ENCODE measurements at places on chromosomes 7 and 10.

GRCh38 chr10:1142596-1142995 is 86.4 kb downstream of the WDR37 start:
- DNase-seq = no peak

GRCh38 chr10:13337827-13338196 is 10.3 kb downstream of the SEPHS1 start:
- no peak for DNase-seq

DNA sequence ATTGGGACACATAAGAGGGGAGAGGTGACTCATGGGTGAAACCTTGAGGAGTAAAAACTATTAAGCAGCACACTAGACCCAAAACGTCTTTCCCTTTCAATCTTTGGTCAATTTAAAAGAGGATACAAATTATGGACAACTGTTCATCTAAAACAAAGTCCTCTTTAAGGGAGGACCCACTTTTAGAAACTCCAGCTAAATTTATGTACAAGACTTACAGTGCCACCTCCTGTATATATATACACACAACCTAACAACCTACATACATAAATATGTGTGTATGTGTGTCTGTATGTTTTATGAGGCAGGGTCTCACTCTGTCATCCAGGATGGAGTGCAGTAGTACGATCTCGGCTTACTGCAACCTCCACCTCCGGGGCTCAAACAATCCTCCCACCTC is 18.1 kb upstream of the ZC3HAV1 start:
- DNase-seq = no peak

- DNase-seq = no peak
These were observed 1.7 kb downstream of the KLF6 start for GRCh38 chr10:3783316-3783681.

DNA sequence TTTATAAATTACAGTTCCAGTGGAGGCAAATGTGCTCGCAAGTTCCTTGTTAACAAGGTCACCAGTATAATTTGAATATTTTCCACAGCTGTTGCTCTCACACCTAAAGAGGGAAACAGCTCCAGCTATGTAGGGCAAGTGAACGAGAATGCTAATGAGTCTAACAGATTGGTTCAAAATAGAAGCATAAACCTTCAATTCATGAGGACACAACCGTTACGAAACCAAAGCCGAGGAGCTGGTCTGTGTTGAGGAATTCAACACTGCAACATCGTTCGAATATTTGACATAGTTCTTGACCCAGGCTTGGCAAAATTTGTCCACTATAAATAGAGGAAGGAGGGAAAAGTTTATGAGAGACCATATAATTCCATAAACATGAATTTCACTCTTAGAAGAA is 161.3 kb downstream of the KLF6 start:
- DNase-seq = no peak

DNA sequence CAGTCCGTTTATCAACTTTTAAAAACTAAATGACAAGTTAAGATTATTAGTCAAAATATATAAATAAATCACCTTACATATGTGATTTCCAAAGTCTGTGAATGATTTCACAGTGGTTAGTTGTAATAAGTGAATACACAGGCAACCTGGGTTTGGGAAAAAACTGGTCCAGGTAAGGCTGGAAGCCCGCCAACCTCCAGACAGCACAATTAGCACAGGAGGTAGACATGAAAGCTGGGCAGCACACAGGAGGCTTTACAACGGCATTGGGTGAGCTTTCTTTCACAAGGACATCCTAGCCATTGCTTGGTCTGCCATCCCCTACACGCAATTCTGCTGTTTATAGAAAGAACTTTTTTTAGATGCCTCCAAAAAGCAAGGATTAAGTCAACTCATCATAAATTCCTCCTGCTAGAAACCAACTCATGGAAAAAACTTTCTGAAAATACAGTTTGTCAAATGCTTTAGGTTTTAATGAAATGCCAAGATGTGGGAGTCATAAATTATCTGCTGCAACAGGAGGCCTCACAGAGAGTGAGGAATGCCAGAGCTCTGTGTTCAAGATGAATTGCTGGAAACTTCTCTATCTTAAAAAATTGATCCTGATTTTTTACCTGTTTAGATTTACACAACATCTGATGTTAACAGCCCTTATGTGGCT is 346.8 kb upstream of the NFE2L3 start:
- no peak for DNase-seq

GRCh38 chr10:59708816-59709394 is 745 bp downstream of the SLC16A9 start:
- DNase-seq = no peak

- DNase-seq = no peak
These were observed 10.2 kb downstream of the PYROXD2 start for GRCh38 chr10:98404571-98405359.

DNA sequence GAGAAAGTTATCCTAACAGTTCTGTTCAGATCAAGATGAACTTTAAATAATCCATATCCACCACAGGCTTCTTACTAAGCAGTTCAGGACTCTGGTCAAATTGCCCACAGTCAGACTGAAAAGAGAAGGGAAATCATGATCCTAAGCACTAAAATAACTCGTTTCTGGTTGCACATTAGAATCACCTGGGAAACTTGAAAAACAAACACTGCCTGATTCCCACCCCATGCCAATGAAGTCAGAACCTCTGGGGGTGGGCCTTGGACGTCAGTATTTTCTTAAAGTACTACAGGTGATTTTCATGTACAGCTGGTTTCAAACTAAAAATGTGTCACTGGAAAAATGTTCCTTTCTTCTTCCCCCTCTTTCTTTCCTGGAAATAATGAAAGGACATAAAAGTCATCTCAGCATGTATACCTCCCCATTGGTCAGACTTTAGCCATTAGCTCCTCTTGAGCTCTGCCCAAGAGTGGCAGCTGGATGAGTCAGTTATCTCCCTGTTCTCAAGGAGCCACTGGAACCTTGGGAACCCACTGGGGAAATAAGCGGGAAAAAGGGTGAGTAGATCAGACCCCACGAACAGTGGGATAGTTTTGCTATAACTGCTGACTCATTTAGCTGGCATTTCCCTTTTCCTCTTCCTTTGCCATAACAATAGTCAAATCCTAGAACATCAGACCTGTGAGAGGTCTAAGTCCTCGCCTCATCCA is 75.3 kb upstream of the IL6 start:
- no peak for DNase-seq

DNA sequence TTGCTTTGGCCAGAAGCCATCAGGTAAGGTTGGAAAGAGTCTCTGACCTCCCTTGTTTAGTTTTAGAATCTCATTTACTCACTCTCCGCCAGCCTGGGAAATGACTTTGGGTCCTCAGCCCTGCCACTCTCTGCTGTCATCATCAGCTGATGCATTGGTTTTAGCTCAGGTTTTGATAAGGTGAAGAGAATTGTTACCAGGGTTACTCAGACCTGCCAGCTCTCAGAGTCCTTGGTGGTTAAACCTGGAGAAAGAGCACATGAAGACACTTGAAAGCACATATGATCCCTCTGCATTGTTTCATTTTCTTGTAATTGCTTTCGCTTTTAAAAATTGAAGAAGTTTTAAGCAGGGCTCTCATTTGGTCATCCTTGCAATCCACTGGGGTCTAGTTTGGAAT is 4.0 kb upstream of the CROT start:
- DNase-seq = no peak

- DNase-seq = peak; percentile 18
These were observed 18.7 kb upstream of the ZNF488 start for GRCh38 chr10:47402641-47403301.

- DNase-seq = no peak
These were observed 156.5 kb upstream of the ITGB1 start for GRCh38 chr10:33114451-33114952.

DNA sequence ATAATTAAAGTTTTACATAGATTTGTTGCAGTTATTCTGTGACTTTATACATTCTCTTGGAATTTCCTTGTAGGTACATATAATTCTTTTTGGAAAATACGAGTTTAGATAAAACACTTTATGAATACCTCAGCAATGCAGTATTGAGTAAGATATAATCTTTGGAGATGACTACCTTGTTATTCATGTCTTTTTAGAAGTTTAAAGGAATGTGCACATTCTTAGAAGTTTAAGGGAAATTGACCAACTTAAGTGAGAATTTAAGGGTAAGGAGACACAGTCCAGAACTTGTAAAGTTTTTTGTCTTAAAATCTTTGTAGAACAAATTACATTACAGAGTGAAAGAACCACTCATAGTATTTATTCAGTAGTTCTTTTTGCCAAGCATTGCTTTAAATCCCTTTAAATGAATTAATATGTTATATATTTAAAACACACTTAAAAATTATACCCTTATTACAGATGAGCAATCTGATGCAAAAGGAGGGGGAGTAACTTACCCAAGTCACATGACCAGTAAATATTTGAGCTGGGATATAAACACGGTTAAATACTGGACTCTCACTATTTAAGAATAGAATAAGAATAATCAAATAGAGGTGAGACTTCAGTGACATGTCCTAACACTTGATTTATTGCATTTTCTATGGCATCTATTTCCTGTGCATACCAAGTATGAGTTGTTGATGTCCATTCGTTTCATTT is 139.5 kb upstream of the FERD3L start:
- DNase-seq = no peak
